ENCODE measurements at places on chromosomes 2 and 18.

GRCh38 chr2:43412114-43412753 lies 183.6 kb downstream of the THADA start:
- DNase-seq: no peak

DNA sequence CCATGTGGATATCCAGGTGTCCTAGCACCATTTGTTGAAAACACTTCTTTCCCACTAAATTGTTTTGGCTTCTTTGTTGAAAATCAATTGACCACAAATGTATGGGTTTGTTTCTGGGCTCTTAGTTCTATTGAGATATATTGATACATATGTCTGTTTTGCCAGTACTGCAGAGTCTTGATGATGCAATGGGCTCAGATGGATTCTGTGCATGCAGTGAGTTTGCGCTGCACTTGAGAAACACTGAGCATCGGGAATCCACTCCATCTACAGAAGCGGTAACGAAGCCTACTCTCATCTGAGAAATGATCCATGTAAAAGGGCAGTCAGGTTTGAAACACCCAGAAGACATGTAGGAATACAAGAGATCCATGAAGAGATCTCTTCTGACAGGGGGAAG lies 21.9 kb upstream of the DNAJC10 start:
- DNase-seq: no peak

- no peak for DNase-seq
Observed at GRCh38 chr18:5049124-5049523, 147.9 kb downstream of the AKAIN1 start.

DNA sequence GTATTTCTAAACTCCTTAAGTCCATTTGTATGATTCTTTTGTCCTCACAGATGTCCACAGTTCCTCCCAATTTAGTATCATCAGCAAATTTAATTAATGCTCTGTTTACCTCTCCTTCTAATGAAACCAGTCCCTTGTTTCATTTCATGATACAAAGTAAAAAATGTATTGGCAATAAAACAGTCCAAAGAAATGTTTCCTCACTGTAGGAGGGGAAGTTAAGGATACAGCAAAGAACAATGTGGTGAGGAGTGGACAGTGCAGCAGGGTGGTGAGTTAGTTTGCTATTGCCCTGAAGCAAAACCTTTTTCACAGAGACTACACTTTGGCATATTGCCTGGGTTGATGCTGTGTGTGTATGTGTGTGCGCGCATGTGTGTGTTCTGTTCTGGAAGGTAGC lies 401.5 kb downstream of the ARHGAP15 start:
- no peak for DNase-seq

- DNase-seq: no peak
Observed at GRCh38 chr2:173555833-173556232, 201.2 kb downstream of the CDCA7 start.

- DNase-seq: no peak
Observed at GRCh38 chr2:113996671-113997594, 107.0 kb downstream of the ACTR3 start.

GRCh38 chr2:210169516-210170195 lies 1.6 kb downstream of the KANSL1L start:
- DNase-seq: no peak

GRCh38 chr2:3236300-3237045 lies 141.1 kb downstream of the EIPR1 start:
- no peak for DNase-seq

GRCh38 chr2:203451011-203451410 lies 84.1 kb downstream of the RAPH1 start:
- no peak for DNase-seq

- DNase-seq: no peak
Observed at GRCh38 chr18:59697236-59697932, at the start of gene CCBE1. Gene CCBE1, minus strand, starts transcription at chr18:59697423.

DNA sequence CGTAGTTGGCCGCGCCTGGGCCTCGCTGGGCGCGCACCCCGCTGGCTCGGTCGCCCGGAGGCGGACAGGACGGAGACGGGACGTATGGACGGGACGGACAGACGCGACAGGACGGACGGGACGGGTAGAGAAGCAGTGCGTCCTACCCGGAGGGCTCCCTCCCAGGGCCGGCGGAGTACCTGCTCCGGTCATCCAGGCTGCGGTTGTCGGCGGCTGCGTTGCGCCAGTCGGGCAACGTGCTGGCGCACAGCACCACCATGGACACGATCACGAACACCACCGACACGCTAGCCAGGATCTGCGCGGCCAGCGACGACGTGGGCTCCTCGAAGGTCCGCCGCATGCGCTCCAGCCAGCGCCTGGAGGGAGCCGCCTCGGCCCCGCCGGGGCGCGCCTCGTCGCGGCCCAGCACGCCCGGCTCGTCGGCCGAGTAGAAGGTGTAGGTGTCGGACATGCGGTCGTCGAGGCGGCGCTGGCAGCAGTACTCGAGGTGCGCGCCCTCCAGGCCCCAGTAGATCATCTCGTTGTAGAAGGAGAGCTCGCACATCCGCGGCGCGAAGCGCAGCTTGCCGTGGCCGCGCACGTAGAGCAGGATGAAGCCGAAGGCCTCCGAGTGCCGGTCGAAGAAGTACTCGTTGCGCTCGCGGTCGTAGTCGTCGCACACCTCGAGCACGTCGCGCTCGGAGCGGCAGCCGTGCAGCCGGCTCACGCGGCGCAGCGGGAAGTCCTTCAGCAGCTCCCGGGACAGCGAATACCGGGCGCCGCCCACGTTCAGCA lies 903 bp downstream of the KCNG3 start:
- peak; percentile 11 for DNase-seq

GRCh38 chr2:157122776-157123175 lies 134.7 kb upstream of the GALNT5 start:
- DNase-seq: no peak

- DNase-seq: no peak
Observed at GRCh38 chr2:60353406-60353800, 200.1 kb downstream of the BCL11A start.

DNA sequence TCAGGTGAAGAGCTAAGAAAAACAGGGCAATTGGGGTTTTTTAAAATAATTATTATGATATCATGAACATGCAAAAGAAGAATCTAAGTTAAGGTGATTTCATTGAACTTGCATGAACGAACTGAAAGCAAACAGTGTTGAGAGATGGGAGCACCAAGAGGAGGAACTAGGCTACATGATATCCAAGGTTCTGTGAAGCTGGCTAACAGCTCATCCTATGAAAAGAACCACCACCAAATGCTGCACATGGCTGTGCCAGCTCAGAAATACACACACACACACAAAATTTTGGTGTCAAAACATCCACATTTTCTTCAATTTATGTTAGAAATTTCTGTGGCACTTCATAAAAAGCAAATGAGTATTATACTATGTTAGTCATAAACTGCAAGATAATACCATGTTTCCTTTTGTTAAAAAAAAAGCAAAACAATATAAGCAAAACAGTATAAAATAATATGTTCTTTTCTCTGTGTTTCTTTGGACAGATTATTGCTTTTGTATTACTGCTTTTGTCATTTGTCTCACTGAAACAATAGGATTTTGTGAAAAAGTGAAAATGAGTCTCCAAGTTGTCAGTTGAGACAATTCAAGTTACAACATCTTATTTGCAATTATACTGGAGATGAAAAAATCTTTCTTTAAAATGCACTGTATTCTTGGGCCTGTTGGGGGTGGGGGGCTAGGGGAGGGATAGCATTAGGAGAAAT lies 12.6 kb upstream of the TTC32 start:
- no peak for DNase-seq

DNA sequence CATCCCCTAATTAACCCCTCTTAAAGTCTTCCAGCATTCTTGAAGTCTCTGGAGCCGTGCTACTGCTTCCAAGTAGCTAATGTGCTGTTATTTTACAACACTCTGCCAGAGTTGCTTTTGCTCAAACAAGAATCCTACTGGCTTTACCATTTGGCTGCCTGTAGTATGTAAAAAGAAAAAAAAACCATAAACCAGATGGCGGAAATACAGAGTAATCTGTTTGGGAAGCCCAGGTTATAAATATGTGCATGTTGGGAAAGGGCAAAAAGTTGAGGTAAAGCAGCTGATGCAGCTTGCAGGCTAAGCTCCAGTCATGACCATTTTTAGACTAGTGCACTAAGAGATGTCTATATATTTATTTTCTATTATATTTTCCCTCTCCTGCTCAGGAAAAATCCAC lies 313.2 kb upstream of the ETAA1 start:
- DNase-seq: no peak

GRCh38 chr2:189281201-189281600 lies 101.6 kb upstream of the COL5A2 start:
- DNase-seq: no peak

DNA sequence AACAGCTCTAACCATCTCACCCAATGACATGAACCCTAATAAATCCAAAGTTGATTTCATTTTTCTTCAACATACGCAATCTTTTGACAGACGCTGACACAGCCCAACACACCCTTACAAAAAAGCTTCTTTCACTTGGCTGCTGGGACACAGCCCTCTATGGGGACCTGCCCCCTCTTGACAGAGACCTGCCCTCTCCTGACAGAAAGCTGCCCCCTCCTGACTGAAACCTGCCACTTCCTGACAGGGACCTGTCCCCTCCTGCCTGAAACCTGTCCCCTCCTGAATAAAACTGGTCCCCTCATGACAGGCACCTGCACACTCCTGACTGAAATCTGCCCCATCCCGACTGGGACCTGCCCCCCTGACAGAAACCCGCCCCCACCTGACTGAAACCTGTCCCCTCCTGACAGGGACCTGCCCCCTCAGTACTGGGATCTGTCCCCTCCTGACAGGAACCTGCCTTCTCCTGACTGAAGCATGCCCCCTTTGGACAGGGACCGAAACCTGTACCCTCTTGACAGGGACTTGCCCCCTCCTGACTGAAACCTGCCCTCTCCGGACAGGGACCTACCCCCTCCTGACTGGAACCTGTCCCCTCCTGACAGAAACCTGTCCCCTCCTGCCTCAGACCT lies 87.9 kb downstream of the PXDN start:
- DNase-seq: no peak

DNA sequence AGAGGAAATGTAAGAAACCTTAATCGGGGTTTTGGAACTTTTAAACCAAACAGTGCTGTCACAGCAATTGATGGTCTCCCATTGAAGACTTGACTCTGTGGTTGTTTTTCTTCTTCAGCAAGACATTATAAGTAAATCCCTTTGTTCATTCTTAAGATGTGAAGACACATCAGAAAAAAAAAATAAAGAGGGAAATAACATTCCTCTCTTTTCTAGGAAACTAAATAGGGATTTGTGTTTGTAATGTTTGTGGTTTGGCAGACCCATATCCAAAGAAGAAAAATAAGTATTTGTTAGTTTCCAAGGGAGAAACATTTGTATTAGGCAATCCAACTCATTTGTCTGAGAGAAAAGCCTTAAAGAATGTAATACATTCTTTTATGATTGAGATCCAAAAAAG lies 359.9 kb downstream of the DSC3 start:
- no peak for DNase-seq

DNA sequence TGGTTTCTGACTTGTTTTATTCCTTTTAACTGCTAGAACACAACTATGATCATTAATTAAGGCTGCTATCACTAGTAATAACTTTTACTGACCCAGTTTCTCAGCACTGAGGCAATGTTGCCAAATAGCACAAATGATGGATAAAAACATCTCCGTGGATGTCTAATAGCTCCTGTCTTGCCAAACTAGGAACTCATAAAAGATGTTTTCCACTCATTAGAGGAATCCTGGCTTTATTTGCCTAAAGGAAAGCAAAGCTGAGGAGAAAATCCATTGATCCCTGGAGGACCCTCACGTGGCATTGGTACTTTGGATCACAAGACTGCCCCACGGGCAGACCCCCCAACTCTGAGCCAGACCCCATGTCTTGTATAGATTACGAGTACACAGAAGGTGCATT lies 96.1 kb upstream of the ZNF397 start:
- DNase-seq: no peak

GRCh38 chr2:227788561-227789018 lies 25.1 kb upstream of the CCL20 start:
- no peak for DNase-seq

DNA sequence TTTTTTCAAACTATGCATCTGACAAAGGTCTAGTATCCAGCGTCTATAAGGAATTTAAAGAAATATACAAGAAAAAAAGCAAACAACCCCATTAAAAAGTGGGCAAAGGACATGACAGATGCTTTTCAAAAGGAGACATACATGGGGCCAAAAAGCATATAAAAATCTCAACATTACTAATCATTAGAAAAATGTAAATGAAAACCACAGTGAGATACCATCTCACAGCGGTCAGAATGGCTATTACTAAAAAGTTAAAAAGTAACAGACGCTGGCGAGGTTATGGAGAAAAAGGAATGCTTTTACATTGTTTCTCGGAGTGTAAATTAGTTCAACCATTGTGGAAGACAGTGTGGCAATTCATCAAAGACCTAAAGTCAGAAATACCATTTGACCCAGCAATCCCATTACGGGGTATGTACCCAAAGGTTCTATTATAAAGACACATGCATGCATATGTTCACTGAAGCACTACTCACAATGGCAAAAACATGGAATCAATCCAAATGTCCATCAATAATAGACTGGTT lies 643.1 kb upstream of the LRRTM1 start:
- DNase-seq: no peak

DNA sequence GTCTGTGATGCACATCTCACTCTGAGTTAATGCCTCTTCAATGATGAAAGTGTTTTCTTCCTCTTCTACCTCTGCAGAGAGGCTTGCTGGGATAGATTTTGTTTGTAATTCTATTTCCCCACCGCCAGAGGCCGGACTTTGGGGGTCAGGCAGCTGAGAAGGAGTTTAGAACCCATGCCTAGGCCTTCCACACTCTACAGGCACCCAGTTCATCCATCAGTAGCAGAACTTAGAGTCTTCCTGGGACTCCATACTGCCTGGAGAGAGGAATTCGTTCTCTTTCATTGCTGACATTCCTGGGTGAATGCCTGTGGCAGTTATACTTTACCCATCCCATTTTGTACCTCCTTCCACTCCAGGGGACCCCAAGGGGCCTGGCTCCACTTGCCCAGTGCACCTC lies 9.1 kb downstream of the TPRKB start:
- DNase-seq: no peak

DNA sequence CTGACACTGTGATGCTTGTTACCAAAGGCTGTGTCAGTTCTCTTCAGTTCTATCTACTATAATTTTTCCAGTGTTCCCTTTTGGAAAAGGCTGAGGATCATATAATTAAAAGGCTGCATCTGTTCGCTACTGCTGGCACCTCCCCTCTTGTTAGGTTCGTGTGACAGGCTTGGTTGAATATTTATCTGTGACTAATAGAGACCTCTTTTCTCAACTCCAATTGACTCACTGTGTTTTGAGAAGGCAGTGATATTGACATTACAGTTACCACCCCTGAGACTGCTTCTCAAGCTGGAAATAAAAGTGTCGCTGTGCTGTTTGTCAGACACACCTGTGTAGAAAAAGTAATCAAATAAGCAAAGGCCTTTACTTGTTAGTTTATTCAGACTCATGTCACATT lies 205.5 kb upstream of the KCNH7 start:
- DNase-seq: no peak

- DNase-seq: peak; percentile 70
Observed at GRCh38 chr2:112259509-112260294, 4.9 kb upstream of the ZC3H8 start.
